ENCODE measurements at places on chromosomes 2 and 18.

DNA sequence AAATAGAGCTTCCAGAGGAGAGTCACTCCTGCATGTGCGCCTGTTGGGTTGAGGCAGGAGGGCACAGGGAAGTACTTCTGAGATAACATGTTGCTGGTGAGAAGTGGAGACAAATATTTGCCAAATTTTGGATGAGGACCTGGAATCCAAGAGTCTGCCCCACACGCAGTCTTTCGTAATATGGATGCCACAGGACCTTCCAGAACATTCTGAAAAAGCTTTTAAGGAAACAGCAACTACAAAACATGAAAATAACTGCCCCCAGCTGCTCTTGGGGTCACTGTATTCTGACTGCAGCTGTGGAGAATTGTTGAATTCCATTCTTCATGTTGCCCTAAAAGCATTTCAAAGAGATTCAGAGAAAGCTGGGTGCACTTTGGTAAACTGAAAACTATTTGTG is 227.5 kb downstream of the C1D start:
- no peak for DNase-seq

DNA sequence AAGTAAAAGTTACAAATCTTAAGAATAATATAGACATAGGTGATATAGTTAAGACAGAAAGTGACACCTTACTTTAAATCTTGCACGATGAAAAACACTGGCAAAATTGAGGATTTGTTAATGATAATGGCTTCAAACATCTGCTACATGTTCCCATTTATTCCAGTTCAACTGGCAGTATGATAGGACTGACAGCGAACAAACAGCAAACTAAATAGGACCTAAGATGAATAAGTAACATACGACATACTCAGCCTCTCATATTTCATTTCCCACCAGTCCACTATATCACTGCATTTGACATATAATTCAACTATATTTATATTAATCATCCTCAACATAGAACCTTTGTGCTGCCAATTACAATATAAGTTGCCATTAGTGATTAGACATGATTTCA is 36.3 kb downstream of the ACVR1C start:
- DNase-seq: no peak

GRCh38 chr2:134462791-134463698 is 209.2 kb downstream of the MGAT5 start:
- DNase-seq: no peak

DNA sequence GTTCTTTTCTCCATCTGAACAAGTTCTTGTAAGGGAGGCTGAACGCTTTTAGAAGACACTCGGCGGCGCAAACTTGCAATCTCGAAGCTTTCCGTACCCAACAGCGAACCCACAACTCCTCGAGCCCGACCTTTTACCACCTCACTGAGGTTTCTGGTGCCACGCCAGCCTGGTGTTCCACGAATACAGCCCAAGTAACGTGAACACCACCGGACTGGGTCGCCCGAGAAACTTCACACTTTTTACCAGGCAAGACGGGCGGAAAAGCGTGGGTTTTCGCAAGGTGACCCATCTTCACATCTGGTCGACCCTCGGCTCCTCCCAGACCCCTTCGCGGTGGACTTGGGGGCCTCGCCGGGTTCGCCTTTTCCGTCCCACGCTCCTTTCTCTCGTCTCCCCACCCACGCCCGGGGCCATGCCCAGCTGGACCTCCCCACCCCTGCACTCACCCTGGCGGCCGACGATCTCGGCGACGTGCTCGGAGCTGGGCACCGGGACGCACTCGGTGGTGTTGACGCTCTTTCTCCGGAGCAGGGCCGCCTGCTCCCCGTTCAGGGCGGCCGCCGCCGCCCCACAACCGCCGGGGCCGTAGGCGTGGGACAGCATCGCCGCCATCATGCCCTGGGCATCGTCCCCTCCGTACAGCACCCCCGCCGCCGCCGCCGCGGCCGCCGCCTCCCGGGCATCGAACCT is 1.2 kb downstream of the MEX3C start:
- DNase-seq: no peak

GRCh38 chr2:147006736-147007141 is 838.1 kb upstream of the ACVR2A start:
- DNase-seq: no peak

DNA sequence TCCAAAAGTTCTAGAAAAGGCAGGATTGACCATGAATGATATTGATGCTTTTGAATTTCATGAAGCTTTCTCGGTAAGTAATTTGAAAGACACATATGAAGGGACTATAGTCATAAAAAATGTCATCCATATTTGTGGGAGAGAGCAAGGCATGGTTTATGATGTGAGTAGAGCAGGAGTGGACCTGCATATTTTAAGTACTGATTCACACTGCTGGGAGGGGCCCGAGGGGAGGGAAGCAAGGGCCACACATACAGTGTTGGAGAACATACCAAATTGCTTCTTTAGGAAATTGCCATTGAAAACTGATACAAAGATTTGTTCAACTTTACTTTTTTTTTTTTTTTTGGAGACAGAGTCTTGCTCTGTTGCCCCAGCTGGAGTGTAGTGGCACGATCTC is 39.4 kb downstream of the HADHB start:
- no peak for DNase-seq

DNA sequence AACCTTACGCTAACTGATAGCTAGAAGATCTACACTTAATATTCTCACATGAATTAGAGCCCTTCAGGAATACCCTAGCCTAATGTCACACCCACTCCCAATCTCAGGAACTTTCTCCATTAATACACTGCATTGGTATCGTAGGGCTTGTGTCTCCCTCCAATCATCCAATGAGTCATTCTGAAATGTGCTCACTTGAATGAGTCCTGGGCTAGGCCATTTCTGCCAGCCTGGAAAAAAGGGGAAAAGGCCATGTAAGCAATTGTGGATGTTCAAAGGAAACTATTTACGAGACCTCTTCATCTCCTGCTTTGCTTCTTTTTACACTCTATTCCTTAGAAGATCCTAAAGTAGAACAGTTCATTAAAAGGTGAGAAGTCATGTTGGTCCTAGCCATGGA is 18.8 kb downstream of the ZEB2 start:
- no peak for DNase-seq

GRCh38 chr2:134163336-134163735 is 90.5 kb upstream of the MGAT5 start:
- DNase-seq: no peak

DNA sequence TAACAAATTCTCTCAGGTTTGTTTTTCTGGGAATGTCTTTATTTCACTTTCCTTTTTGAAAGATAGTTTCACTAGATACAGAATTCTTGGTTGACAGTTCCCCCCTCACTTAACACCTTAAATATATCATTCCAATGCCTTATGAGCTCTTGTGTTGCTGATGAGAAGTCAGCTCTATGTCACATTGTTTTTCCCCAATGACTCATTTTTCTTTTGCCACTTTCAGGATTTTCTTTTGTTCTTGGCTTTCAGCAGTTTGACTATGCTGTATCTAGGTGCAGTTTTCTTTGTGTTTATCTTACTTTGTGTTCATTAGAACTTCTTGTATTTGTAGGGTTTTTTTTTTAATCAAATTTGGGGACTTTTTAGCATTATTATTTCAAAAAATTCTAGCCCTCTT is 5.6 kb upstream of the RALBP1 start:
- no peak for DNase-seq

DNA sequence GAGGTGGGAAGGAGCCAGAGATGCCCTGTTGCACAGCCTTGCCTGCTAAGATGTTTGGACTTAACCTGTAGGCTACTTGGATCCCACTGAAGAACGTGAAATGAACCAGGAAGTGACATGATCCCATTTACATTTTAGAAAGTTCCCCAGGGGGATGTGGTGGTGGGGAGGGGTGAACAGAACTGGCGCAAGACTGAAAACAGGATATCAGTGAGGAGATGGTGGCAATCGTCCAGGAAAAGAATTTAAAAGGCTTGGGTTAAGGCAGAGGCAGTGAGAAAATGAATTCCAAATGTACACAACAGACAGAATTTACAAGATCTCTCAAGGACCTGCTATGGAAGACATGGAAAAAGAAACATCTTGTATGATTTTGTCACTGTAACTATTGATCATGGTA is 42.3 kb downstream of the SULT1C2 start:
- no peak for DNase-seq

GRCh38 chr2:5846881-5847280 is 154.7 kb downstream of the SOX11 start:
- no peak for DNase-seq

DNA sequence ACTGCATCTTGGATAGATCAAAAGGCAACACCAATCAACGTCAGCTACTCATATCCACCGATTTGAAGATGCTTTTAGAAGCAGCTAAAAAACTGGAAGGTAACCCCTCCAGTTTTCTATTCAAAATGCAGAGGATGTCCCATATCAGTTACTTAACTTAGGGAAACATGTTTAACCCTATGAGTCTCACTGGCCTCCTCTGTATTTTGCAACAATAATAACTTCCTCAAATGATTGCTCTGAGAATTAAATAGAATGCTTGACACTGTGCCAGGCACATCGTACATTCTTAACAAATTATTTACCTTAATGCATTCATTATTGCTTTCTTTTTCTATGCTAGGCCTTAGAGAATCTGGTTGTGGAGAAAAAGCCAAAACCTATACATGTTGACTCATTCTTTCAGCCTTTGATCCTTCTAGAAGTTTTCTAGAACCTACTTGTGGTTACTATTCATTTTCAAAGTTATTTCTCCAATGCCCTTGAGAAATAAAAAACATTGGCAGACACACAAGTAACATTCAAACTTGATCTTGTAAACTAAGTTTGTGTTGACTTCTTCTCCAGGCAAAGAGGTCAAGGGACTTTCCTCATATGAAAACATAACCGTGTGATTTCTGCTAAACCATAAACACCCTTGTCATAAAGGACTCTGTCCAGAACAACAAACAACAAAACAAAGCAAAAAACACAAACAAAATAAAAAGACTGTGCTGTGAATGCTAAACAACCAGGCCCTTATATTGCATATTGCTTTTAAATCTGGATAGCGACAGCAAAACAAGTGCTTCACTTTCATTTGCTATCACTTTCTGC is 4.6 kb downstream of the DOCK10 start:
- DNase-seq: no peak

DNA sequence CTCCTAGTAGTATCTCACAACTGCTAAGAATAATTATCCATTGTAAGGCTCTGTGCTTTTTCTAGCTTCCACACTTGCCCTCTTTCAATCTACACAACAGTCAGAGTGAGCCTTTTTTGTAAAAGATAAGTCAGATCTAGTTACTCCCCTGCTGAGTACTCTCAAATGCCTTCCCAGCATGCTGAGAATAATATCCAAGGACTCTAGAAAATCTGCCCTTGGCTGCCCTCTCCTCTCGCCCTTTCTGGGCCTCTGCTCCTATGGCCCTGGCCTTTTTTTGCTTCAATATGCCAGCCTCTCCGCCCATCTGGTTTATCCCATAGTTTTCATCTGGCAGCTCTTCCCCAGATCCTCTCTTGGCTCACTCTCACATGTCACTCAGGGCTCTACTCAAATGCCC is 455.9 kb upstream of the UBE2E3 start:
- no peak for DNase-seq

DNA sequence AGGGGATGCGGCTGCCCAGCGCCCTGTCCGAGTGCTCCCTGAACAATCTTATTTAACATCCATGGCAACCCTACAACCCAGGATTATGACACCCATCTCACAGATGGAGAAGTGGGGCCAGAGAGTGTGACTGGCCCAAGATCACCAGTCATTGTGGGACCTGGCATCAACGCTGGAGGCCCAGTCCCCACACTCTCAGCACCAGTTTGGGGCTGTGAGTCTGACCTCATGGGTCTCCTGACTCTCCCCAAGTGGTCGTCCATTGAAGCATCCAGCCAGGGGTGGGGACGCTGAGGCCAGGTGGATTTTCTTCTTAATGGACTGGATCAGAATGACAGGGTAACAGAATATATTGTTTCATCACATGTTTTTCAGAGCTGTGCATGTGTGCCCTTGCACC is 24.5 kb downstream of the MAL start:
- no peak for DNase-seq

DNA sequence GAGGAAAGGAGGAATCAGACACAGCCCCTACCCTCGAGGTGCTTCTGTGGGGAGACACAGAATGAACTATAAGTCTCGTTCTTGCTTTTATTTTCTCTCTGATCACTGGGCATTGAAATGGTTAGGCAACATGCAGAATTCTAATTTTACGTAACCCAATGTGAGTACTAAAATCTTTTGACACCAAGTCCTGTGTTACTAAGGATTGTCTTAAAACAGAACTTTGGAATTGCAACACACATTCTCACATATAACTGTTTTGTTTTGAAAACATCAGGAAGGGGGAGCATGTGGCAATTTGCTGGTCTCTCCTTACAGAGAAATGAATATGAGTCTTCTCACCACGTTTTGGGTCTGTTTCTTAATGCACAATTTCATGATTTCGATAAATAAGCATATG is 23.6 kb upstream of the SULT1C4 start:
- DNase-seq: no peak

DNA sequence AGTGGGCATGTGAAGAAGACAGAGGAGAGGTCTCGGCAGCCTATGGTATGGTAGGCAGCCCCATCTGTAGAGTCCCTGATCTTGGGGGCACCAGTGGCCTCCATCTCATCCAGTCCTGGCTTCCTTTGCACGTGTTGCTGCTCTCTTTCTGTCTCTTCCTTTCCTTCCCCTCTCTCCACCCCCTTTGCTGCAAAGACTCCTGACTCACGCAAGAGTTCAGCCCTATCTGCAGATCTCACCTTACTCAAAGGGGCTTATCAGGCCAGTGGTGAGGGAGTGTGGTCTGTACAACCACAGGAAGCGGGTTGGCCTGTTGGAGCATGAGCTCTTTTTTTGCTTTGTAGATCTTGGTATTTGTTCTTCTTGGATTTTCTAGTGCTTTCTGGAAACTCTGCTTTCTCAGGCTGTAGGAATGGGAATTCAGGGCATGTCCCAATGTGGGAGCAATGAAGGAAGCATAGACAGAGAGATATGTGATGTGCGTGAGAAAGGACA is 14.6 kb upstream of the NT5DC4 start:
- DNase-seq: no peak

GRCh38 chr2:8693157-8693821 is 11.4 kb downstream of the ID2 start:
- DNase-seq: no peak

GRCh38 chr2:19607931-19608771 is 249.7 kb upstream of the OSR1 start:
- DNase-seq: no peak

- DNase-seq: no peak
Measured at GRCh38 chr2:196365145-196365544, 193.8 kb upstream of the STK17B start.

DNA sequence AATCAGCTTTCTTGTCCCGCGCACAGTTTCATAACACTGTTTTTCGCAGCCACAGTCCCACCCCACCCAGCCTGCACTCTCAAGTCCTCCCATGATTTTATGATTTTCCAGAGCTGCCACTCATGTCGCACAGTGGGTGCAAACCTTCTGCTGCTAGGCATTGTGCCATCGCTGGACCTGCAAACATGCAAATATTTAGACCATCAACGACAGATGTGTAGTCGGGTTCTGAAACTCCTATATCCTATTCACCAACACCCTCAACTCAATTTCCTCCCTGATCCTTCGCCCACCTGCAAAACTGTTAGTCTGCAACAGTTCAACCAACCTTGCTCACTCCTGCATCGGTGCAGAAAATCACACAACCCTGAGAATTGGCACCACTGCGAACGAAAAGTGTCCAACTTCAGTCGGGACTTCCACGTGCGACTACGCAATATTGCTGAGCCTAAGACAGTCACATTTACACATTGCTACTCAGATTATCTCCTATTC is 871 bp upstream of the ALS2 start:
- no peak for DNase-seq

- no peak for DNase-seq
Measured at GRCh38 chr2:156944871-156945270, 312.6 kb upstream of the GALNT5 start.

- DNase-seq: no peak
Measured at GRCh38 chr2:188720811-188721605, 253.2 kb upstream of the COL3A1 start.

GRCh38 chr2:207704671-207705070 is 6.8 kb upstream of the CCNYL1 start:
- no peak for DNase-seq

Data from stimulated activated CD4-positive, alpha-beta T cell treated with anti-CD3 and anti-CD28 coated beads, Interleukin-1b, Interleukin-23, amount 100 ng/mL, for 1 hour (primary cell).